ENCODE measurements at places on chromosomes 12 and 14.

DNA sequence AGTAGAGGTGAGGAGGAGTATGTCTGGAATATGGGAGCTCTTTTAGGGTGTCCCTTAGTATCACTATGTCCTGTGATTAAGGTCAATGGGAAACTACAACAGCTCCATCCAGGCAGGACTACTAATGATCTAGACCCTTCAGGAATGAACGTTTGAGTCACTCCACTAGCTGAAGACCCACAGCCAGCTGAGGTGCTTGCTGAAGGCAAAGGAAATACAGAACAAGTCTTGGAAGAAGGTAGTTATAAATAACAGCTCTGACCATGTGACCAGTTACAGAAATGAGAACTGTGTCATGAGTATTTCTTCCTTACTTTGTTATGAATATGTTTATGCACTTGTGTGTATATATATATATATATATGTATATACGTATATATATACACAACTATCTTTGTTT, 40.5 kb upstream of the USP44 start:
- peak; percentile 32 for DNase-seq

DNA sequence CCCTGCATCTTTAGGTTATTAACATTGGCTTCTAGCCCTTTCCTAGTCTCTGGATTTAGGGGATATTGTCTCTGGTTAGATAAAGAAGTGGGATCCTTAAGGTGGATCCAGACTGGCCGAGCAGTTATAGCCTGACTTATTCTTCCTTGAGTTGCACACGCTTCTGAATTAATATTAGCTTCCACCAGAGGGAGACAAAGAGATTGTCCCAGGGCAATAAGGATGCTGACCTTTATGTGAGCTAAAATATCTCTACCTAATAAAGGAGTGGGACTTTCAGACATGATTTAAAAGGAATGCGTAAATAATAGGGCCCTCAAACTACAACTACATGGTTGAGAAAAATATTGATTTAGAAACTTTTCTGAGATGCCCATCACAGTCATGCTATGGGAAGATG, 139.7 kb downstream of the SLCO1B3 start:
- DNase-seq: peak; percentile 4

DNA sequence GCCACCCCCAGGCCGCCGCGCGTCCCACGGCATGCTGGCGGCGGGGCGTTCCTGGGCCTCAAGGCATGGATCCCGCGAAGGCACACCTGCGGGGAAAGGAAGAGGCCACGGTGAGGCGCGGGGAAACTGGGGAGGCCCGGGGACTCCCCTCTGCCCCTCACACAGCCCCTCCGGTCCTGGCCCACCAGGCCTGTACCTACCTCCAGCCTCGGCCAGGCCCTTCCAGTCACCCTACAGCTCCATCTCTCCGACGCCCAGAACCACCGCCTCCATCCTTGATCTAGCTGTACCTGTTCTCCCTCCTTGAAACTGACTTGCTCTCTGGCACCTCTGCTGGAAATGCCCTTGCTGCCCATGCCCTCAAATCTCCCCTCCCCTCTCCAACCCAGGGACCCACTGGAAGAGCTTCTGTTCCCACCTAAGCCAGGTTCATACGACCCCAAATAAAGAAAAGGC, 1.7 kb downstream of the ANKRD9 start:
- DNase-seq: no peak

GRCh38 chr12:46359667-46360280, 12.8 kb downstream of the SLC38A2 start:
- DNase-seq: peak; percentile 23

GRCh38 chr12:124742111-124742510, 121.6 kb downstream of the SCARB1 start:
- DNase-seq: no peak

- no peak for DNase-seq
Observed at GRCh38 chr14:77882098-77882497, 82.2 kb downstream of the ADCK1 start.

- DNase-seq: no peak
Observed at GRCh38 chr12:94762259-94762942, 112.0 kb upstream of the TMCC3 start.

DNA sequence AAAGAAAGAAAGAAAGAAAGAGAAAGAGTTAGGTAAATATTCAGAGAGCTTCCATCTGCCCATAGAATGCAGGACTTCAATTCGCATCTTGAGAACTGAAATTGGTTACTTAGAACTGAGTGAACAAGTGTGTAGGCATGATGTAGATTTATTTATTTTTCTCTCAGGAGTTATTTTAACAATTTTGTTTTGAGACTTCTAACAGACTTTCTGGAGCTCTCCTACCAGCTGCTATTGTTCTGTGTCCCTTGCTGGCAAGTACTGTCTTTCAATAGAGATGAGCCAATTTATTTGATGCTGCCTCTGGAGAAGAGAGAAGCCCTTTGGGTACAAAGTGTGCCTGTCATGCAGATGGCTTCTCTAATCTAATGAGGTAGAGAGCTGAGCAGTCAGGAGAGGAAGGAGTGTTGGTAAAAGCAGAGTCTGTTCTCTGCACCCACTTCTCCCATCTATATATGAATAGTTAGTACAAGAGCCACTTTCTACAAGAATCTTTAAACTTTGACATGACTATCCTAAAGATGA, 67.0 kb downstream of the SYT1 start:
- no peak for DNase-seq

- DNase-seq: no peak
Observed at GRCh38 chr14:60642270-60643140, 6.8 kb downstream of the SIX1 start.

DNA sequence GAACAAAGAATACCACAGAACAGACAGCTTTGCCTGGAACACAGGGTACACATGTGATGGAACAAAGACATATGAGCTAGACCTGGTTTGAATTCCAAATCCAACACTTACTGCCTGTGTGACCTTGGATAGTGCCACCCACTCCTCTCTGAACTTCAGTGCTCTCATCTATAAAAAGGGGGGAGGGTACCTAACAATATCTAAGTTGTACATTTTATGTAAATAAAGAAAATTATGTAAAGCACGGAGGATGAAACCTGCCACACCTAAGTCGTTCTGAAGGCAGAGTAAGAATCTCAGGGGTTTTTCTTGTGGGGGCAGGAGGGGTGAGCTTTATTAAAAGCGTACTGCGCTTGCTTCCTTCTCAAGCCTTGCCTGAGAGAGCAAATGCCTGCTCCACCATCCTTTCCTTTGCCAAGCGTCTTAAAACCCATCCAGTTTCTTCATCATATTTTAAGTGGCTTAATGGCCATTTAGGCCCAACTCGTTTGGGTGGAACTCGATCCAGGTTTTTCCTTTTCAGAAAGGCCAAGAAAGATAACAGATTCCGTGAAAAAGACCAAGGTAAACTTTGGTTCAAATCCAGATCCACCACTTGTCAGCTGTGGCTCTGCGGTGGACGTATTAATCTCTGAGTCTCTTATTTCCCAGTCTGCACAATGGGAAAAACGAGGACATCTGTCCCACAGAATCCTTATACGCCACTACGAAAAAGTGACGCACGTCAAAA, 946 bp downstream of the DDX24 start:
- peak; percentile 11 for DNase-seq

DNA sequence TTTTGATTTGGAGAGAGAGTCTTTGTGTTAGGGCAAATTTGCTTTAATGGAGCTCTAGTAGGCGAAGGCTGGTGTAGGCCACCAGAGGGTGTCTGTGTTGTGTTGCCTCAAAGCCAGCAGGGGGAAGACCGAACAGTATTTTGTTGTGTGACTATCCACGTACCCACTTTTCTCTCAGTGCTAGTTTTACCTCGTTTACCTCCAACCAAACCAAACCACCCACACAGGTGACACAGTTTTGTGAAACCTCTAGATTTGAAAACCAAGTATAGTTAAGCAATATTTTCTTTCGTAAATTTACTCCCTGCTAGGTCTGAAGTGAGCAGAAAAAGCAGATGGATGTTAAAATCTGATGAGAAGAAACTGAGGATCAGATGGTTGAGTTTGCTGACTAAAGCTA, 36.3 kb upstream of the NPFF start:
- peak; percentile 86 for DNase-seq

- DNase-seq: no peak
Observed at GRCh38 chr12:110853836-110854235, 7.0 kb downstream of the CCDC63 start.

GRCh38 chr12:12837025-12837812, 24.1 kb downstream of the DDX47 start:
- peak; percentile 83 for DNase-seq

DNA sequence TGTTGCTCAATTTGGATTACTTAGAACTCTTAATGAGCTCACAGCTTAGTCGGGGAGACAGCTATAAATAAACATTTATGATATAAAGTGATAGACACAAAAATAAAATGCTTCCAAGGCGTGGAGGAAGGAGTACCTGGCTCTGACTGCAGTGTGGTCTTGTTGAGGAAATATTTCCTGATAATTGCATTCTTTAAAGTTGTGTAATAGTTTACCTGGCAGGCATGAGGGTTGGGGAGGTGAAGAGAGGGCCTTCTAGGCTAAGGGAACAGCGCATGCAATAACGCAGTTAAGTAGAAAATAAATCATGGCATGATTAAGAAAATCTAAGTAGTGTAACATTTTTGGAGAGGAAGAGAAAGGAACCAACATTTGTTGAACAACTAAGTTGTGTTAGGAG, 260.5 kb upstream of the ATP2B1 start:
- DNase-seq: no peak

DNA sequence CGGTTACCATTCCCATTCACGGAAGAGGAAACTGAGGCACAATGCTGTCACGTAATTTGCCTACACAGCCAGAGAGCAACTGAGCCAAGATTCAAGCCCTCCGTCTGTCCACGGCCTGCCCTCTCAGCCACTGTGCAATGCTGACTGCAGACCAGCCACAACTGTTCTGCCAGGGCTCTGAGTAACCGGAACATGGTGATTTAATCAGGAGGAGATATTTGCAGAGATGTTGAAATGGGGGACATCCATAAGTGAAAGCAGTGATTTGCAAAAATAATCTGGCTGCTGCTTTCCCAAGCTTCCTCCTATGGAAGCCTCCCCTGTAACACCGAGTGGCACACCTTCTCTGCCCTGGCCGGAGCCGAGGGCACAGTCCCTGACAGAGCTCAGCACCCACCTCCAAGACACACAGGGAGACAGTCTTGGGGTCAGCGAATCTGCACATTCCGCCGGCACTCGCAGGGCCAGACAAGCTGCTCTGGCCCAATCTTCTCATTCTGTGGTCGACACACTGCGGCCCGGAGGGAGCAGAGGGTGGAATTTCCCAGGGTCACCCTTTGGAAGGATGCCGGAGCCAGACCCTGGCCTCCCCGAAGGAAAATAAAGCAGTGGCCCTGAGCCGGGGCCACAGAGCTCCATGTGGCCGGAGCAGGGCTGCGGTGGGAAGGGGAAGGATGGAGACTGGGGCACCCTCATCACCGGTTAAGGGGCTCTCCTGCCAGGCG, 158.2 kb upstream of the DIO3 start:
- peak; percentile 7 for DNase-seq

- no peak for DNase-seq
Observed at GRCh38 chr14:82725213-82725612, 1191.6 kb upstream of the SEL1L start.

GRCh38 chr12:49342914-49343731, 3.6 kb upstream of the DNAJC22 start:
- peak; percentile 32 for DNase-seq
